ENCODE measurements at places on chromosomes 5 and 9.

- DNase-seq = no peak
Measured at GRCh38 chr9:72168075-72168474, 18.8 kb downstream of the GDA start.

DNA sequence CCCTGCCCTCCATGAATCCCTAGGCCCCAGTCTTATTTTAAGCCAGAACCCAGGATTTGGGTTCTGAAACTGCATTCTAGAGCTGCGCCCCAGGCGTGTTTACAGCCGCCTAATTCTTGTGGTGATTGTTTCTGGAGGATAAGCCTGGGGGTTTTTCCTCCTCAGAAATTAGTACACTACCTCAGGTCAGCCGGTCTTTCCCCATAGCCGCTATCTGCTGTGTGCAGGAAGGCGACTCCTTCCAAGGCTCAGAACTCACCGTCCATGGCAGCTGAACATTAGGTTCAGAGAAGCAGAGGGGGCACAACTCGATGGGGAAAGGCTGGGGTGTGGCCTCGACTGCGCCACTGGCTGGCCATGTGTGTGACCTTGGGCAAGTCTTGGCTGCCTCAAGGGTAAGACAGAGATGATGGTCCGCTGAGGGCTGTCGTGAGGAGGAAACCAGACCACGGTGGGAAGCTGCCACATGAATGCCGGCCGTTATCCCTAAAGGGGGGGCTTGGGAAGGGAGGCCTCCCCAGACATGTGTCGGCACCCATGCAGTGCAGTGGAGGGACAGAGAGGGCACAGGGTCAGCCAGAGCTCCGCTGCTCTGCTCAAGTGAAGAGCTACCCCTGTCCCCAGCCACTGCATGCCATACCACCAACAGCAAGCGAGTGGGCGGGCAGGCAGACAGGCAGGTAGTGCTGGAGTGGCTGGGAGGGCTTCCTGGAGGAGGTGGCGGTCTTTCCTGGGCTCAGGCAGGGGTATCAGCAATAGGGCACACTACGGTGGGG lies 28.9 kb downstream of the SHB start:
- no peak for DNase-seq

DNA sequence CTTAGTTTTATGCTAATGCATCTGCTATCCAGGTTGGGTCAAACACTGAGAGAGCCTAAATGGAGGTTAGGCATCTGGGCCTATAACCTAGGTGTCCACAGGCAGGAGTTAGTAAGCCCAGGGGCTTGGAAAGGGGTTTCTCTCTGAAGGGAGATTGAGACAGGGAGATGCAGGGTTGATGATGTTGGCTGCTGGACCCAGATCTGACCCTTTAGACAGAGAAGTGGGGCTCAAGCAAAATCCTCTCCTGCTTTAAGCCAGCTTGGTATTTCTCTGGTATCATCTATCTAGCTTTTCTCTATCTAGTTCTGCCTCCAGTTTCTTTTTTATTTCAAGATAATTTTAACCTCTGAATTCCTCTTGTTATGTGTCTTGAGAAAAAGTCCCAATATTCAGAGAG lies 18.3 kb upstream of the ANKRD55 start:
- no peak for DNase-seq

GRCh38 chr5:17241635-17242034 lies 24.2 kb downstream of the BASP1 start:
- no peak for DNase-seq

DNA sequence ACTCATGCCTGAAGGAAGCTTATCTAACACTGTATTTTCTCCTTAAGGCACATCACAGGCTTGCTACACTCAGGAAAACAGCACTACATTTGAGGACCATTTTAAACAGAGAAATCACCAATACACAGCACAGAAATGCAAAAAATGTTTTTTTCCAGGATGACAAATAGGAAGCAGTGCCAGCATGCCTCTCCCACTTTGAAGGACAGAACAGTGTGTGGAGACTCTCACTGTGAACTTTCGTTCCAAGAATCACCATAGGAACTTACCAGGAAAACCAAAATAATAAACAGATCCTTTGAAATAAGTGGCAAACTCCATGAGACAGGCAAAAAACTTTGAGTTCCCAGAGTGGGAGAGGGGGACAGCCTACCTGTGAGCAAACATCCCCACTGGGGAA lies 217.8 kb upstream of the MAST4 start:
- DNase-seq = no peak

Data from esophagus squamous epithelium (tissue), 5 donors.